ENCODE measurements at places on chromosomes 3 and 15.
A peak's percentile ranks its signal among the peaks of the same experiment; 100 is the strongest.

DNA sequence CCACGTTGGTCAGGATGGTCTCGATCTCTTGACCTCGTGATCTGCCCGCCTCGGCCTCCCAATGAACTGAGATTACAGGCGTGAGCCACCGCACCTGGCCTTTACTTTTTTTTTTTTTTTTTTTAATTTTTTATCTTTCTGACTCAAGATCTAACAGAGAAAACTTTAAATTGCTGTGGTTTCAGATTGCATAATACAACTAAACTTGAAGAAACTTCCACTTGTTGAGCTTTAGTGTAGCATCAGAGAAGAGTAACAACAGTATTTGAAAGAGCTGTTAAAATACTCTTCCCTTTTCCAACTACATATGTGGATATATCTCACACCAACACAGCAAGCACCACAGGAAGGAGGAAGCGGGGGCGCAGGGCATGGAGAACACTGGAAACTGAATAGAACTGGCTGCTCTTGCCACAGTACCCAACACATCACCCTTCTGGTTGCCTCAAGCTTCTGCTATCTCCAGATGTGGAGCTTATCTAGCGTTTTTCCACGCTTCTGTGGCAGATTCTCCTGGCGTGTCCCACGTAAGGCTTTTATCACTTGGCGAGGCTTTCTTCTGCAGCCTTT lies 45.4 kb downstream of the MAP6D1 start:
- H3K36me3 ChIP-seq: peaks cover 23% of the 10 kb centered on the region
- no peaks in the 10 kb centered on the region for H3K4me1 ChIP-seq
- no peak overlapping the region for H3K4me3 ChIP-seq
- no peak for DNase-seq

GRCh38 chr15:90610190-90610589 lies 80.5 kb downstream of the CRTC3 start:
- no peak overlapping the region for H3K4me3 ChIP-seq
- H3K36me3 ChIP-seq: no peaks in the 10 kb centered on the region
- H3K27me3 ChIP-seq: no peaks in the 10 kb centered on the region
- no peak for DNase-seq

- no peaks in the 10 kb centered on the region for H3K36me3 ChIP-seq
- no peak overlapping the region for H3K27ac ChIP-seq
- H3K4me3 ChIP-seq: no peak overlapping the region
- no peaks in the 10 kb centered on the region for H3K27me3 ChIP-seq
- DNase-seq: no peak
These were observed 71.9 kb downstream of the SSR3 start for GRCh38 chr3:156483002-156483401.

DNA sequence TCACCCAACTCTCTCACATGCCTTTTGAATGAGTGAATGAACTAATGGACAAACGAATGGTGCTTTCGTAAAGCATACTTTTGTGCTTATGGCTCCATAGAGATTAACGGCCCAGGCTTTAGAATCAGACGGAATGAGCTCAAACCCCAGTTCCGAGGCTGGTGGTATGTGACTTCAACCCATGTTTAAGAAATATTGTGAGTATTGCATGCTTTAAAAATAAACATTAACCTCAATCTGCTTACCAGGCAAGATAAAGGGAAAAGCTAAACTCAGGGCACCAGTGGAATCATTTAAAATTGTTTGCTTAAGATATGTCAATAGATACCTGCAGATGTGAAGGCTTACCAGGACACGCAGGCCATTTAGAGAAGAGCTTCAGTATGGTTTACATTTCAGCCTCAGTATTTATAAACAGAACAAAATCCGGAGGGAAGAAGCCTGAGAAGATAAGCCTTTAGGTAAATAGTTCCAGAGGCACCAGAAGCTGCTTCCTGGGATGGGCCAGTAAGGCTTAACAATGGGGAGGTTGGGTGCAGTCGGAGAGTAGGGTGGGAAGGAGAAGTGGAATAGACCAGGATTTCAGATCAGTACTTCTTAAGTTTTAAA lies 186.4 kb downstream of the ADAMTS9 start:
- no peaks in the 10 kb centered on the region for H3K27me3 ChIP-seq
- no peaks in the 10 kb centered on the region for H3K4me1 ChIP-seq
- no peak overlapping the region for H3K27ac ChIP-seq
- no peak overlapping the region for H3K4me3 ChIP-seq
- no peaks in the 10 kb centered on the region for H3K36me3 ChIP-seq
- DNase-seq: no peak

GRCh38 chr3:161273589-161274218 lies 52.6 kb downstream of the NMD3 start:
- peaks cover 15% of the 10 kb centered on the region for H3K36me3 ChIP-seq
- no peak overlapping the region for H3K27ac ChIP-seq
- H3K4me3 ChIP-seq: no peak overlapping the region
- H3K4me1 ChIP-seq: no peaks in the 10 kb centered on the region

GRCh38 chr15:70426096-70426821 lies 328.5 kb upstream of the TLE3 start:
- no peak overlapping the region for H3K4me3 ChIP-seq
- peaks cover 4% of the 10 kb centered on the region for H3K27me3 ChIP-seq

DNA sequence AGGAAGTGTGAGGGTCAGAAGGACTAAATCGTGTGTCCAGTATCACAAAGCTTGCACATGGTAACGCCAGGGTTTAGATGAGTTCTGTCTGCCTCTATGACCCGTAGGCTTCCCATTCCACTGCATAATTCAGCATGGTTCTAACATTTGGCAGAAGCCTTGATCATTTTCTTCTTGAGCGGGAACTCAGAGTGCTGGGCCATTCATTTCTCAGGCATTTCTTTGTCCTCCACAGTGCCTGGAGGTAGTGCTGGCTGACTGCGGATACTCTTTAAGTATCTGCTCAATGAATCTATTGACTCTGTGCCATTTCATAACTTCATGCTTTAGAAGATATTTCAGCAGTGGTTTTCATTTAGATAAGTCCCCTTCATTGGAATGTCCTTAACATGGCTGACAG lies 370.2 kb downstream of the EPHB1 start:
- H3K27me3 ChIP-seq: no peaks in the 10 kb centered on the region
- H3K27ac ChIP-seq: no peak overlapping the region
- H3K36me3 ChIP-seq: no peaks in the 10 kb centered on the region
- no peak for DNase-seq
- peaks cover 13% of the 10 kb centered on the region for H3K4me1 ChIP-seq
- H3K4me3 ChIP-seq: no peak overlapping the region

GRCh38 chr15:55774113-55774970 lies 31.4 kb upstream of the PRTG start:
- no peak overlapping the region for H3K27ac ChIP-seq
- H3K4me3 ChIP-seq: no peak overlapping the region
- DNase-seq: no peak
- no peaks in the 10 kb centered on the region for H3K4me1 ChIP-seq

DNA sequence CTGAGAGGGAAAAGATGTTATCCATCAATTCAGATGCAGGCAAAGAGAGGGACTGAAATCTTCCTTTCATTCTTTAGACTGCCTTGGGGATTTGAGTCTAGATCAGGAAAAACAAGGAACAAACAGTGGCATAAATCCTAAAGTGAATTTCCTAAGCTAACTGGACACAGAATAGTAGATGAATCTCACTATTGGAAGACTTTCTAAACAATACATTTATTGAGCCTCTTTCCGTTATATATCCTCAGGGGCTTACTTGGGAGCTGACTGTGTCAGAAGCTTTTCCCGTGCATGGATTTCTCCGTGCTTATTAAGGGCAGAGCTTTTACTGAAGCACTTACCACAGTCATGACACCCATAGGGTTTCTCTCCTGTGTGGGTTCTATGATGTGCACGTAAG lies 10.0 kb downstream of the ZSCAN29 start:
- H3K4me3 ChIP-seq: no peak overlapping the region
- H3K4me1 ChIP-seq: no peaks in the 10 kb centered on the region
- DNase-seq: no peak

- H3K4me3 ChIP-seq: no peak overlapping the region
- no peak for DNase-seq
- no peak overlapping the region for H3K27ac ChIP-seq
- no peaks in the 10 kb centered on the region for H3K27me3 ChIP-seq
These were observed 5.8 kb upstream of the DUT start for GRCh38 chr15:48325400-48325799.

DNA sequence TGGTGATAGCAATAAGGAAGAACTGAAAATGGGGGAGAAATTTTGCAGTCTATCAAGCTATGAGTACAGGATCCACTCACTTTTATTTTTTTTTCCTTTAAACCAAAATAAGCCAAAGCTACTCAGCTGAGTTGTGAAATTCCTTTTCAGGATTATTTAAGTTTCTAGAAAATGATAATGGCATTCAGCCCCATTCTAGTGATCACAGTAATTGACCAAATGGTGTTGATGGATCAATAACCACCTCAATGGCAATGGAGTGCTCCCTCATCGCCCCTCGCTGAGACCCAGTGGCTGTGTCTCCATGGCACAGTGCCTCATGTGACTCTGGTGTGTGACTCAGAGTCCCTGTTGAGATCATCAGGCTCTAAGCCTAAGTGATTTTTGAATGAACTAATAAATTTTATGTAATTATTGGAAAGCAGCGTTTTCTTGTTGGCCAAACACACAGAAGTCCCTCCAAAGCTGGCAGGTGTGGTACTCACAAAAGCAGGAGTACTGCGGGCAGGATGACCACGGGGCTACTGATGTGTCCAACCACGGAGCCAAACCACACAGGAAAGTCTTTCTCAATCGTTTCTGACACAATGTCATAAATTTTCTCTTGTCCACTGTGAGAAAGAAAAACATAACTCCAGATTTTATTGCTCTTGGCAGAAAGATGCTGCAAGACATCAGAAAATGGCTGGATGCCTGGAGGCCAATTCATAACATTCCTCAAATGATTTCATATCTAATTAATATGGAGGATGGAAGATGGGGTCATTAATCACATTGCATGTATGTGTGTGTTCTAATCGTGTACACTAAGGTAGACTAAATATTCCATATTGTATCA lies 14.4 kb upstream of the STARD5 start:
- H3K4me1 ChIP-seq: peaks cover 6% of the 10 kb centered on the region
- peak; percentile 63 for DNase-seq
- peak overlapping the region; percentile 31 for H3K27ac ChIP-seq
- H3K4me3 ChIP-seq: no peak overlapping the region

DNA sequence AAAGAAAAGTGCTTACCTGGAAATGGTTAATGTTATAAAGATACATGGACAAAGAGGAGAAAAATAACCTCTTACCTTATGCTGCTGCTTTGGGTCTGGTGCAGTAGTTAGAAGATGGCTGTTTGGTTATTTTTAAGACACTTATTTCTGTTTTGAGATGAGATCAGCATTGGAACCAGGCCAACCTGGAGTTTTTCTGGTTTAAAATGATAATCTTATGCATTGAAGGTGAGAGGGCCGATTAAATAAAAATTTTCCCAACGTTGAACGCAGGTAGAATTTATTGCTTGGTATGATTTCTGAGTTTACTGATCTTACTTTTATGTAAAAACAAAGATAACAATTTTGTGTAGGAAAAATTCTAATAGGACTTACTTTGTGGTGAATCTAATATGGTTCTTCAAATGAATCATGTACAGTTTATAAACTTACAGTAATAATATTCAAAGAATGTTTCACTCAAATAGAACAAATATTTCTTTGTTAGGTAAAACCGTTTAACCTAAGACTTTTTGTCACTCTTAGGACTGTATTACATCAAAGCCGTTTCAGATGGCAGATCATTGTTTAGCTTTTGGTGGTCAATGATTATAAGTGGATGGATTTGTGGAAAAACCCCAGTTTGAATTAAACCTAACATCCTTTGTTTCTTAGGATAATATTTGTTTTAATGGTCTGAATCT lies 14.9 kb downstream of the UBE2E2 start:
- H3K36me3 ChIP-seq: no peaks in the 10 kb centered on the region
- H3K27me3 ChIP-seq: no peaks in the 10 kb centered on the region

DNA sequence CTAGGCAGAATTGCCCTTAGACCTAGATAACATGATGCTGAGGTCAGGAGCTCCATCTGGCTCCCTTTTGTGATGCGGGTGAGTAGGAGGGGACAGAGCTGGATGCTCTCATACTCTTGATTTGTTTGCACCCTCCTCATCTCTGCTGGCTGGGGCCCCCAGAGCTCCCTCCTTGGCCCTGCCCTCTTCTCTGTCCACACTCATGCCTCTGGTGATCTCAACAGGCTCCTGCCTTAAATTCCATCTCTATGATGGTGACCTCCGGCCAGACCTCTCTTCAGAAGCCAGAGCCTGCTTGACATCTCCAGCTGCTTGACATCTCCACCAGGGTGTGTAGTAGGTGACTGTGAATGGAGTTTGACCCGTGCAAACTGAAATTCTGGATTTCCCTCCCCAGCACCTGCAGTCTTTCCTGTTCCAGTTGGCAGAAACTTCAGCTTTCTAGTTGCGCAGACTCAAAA lies 4.3 kb upstream of the FGD5 start:
- no peak for DNase-seq
- H3K4me3 ChIP-seq: no peak overlapping the region
- H3K27me3 ChIP-seq: peaks cover 16% of the 10 kb centered on the region
- H3K4me1 ChIP-seq: no peaks in the 10 kb centered on the region
- H3K36me3 ChIP-seq: no peaks in the 10 kb centered on the region

- no peaks in the 10 kb centered on the region for H3K27me3 ChIP-seq
- no peak for DNase-seq
- H3K27ac ChIP-seq: no peak overlapping the region
- H3K4me3 ChIP-seq: no peak overlapping the region
These were observed 4.3 kb upstream of the CCR8 start for GRCh38 chr3:39325236-39325635.

GRCh38 chr15:92914768-92915221 lies 14.7 kb downstream of the CHD2 start:
- no peak overlapping the region for H3K4me3 ChIP-seq
- DNase-seq: no peak
- H3K4me1 ChIP-seq: peaks cover 90% of the 10 kb centered on the region
- H3K27me3 ChIP-seq: no peaks in the 10 kb centered on the region
- peak overlapping the region; percentile 97 for H3K27ac ChIP-seq
- peaks cover 3% of the 10 kb centered on the region for H3K36me3 ChIP-seq

DNA sequence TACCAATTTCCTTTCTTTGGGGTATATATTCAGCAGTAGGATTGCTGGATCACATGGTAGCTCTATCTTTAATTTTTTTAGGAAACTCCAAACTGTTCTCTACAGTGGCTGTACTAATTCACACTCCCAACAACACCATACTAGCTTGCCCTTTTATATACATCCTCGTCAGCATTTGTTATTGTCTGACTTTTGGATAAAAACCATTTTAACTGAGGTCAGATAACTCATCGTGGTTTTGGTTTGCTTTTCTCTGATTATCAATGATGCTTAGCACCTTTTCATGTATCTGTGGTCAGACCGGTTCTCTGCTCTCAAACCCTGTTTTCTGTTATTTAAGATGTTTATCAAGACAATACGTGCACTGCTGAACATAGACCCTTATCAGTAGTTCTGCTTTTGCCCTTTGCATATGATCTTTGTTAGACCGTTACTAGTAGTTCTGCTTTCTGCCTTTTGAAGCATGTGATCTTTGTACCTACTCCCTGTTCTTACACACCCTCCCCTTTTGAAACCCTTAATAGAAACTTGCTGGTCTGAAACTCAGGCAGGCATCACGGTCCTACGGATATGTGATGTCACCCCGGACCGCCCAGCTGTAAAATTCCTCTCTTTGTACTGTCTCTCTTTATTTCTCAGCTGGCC lies 474.3 kb downstream of the RSL24D1 start:
- no peak for DNase-seq
- no peak overlapping the region for H3K4me3 ChIP-seq
- no peak overlapping the region for H3K27ac ChIP-seq

Measured in gastrocnemius medialis (tissue), 4 donors.